ENCODE measurements at places on chromosomes 5 and 9. TPM values are rescaled to one million over a fixed set of nuclear protein-coding genes. Genes with fewer than 3 reads are reported as not detected.

OTULINL gene
- total RNA-seq = 1.7 TPM

HCN1 gene
- total RNA-seq = 0.24 TPM

SOWAHA gene
- 0.32 TPM for total RNA-seq

FOXI1 gene
- total RNA-seq = not detected

SPACA9 gene
- total RNA-seq = 4.0 TPM

CDH9 gene
- not detected for total RNA-seq

KYAT1 gene
- total RNA-seq = 11.1 TPM

TPRN gene
- 16.1 TPM for total RNA-seq

MEGF10 gene
- total RNA-seq = 0.91 TPM

LRRC19 gene
- total RNA-seq = not detected

CDKN2B-AS1 gene
- total RNA-seq = not detected

OR1N1 gene
- not detected for total RNA-seq

TAF11L10 gene
- not detected for total RNA-seq

SLCO4C1 gene
- total RNA-seq = 0.87 TPM

TMEM161B gene
- total RNA-seq = 18.5 TPM

SLC36A2 gene
- not detected for total RNA-seq

UNC13B gene
- total RNA-seq = 9.1 TPM

INSL4 gene
- total RNA-seq = not detected

RELL2 gene
- total RNA-seq = 6.0 TPM

ZFP2 gene
- total RNA-seq = 0.05 TPM

GAS1 gene
- total RNA-seq = 1.4 TPM

NEURL1B gene
- 0.11 TPM for total RNA-seq

CD72 gene
- not detected for total RNA-seq

ARHGEF28 gene
- total RNA-seq = 24.4 TPM

UBLCP1 gene
- 19.9 TPM for total RNA-seq

POMT1 gene
- 23.3 TPM for total RNA-seq

PTCH1 gene
- total RNA-seq = 4.4 TPM

PCDHGA9 gene
- total RNA-seq = 2.7 TPM

MAMDC4 gene
- total RNA-seq = 3.6 TPM

FOXD1 gene
- 16.1 TPM for total RNA-seq

RPP25L gene
- total RNA-seq = 33.3 TPM

PTPRD gene
- total RNA-seq = 8.1 TPM

PDLIM4 gene
- total RNA-seq = 84.1 TPM

ADGRV1 gene
- 6.0 TPM for total RNA-seq

GRM6 gene
- total RNA-seq = not detected

ARL14EPL gene
- total RNA-seq = 2.3 TPM

POU5F2 gene
- total RNA-seq = 0.82 TPM

DAB2 gene
- 14.2 TPM for total RNA-seq

PRDM9 gene
- 0.41 TPM for total RNA-seq

MCTP1 gene
- total RNA-seq = 14.9 TPM

CYSRT1 gene
- total RNA-seq = 0.98 TPM

NR2F1-AS1 gene
- 4.2 TPM for total RNA-seq

ADRB2 gene
- total RNA-seq = 11.4 TPM

CACNA1B gene
- total RNA-seq = not detected

IFNA21 gene
- not detected for total RNA-seq

PLPP7 gene
- 8.4 TPM for total RNA-seq

MARCOL gene
- total RNA-seq = not detected

ROPN1L gene
- total RNA-seq = 3.9 TPM

CATSPER3 gene
- total RNA-seq = not detected

CLIC3 gene
- not detected for total RNA-seq

SPATA31E1 gene
- not detected for total RNA-seq

ZNF367 gene
- total RNA-seq = 28.6 TPM

SPATA31D4 gene
- total RNA-seq = not detected

All from A375 (cell line).